ENCODE measurements at places on chromosomes 16 and 17.

DNA sequence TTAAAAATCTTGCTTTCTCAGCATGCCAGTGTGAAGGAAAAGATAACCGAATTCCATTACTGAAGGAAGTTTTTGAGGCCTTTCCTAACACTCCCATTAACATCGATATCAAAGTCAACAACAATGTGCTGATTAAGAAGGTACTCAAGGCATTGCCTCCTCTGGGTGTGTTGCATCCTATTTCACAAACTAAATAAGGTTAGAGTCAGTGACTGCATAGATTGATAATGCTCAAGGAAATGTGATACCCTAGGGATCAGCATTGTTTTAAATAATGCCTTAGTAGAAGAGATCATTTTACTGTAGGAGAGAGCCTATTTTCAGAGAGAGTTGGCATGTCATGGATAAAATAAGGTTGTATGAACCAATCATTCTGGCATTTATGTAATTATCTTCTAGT, 36.8 kb downstream of the GDPD1 start:
- DNase-seq: no peak

DNA sequence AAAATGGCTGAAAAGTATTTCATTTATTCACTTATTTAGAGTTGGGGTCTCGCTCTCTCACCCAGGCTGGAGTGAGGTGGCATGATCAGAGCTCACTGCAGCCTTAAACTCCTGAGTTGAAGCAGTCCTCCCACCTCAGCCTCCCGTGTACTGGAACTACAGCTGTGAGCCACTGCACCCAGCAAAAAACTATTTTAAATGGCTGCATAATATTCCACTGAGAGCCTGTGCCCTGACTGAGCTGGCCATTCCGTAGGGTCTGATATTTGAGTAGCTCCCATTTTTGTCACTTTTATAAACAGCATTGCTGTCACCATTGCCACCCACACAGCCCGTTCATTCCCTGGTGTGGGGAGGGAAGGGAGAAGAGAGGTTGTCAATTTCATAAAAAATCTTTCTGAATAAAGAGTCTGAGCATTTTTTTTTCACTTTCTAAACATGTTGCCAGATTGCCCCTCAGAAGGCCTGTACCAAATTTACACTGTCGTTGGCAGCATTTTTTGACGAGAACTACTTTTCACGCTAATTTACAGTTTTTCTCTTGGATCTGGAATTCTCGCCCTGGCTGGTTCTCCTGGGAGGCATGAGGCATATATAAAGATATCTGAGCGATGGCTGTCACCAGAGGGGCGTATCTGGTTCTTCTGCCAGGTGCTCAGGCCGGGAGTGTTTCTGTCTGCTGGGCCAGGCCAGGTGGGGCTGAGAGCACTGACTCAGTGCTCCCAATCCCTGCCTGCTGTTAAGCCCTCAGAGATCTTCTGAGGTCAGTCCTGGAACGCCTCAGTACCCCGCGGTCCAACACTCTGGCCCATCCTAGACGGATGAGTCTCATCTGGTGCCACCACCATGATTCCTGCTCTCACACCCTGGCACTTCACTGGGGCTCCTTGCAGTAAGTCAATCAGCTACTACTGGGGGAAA, 7.2 kb upstream of the KIFC3 start:
- no peak for DNase-seq

DNA sequence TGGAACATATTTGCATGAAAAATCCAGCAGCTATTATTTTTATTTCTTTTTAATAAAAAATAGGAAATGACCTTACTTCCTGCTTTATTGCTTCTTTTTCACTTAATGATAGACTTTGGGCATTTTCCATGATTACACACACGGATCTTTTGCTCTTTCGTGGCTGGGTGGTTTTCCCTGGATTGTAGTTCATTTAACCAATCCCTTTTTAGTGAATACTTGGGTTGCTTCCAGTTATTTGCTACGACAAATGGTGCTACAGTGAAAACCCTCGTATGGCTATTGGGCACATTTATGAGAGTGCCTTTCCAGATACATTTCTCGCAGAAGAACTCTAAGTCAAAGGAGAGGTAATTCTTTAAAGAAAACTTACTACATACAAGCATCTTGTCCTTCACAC, 38.6 kb downstream of the FOXL1 start:
- DNase-seq: no peak

GRCh38 chr16:86122681-86123342, 223.8 kb downstream of the IRF8 start:
- DNase-seq: no peak

DNA sequence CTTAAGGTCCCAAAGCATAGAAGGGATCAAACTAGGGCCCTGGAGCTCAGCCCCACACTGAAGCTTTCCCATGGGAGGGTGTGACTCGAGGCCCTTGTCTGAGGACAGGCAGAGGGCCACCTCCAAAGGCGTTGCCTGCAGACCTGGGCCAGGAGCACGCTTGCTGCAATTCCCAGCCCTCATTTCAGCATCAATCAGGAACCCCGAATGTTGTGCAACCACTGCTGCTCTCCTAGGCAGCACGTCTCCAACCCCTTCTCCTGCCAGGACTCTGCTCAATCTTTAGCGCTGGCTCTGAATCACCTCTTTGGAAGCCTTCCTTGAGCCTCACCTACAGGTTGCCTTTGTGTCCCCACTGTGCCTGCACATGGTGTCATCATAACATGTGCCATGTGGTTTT, 14.0 kb upstream of the ATP2C2 start:
- no peak for DNase-seq

GRCh38 chr16:67302970-67303369, 23.6 kb downstream of the KCTD19 start:
- DNase-seq: no peak

DNA sequence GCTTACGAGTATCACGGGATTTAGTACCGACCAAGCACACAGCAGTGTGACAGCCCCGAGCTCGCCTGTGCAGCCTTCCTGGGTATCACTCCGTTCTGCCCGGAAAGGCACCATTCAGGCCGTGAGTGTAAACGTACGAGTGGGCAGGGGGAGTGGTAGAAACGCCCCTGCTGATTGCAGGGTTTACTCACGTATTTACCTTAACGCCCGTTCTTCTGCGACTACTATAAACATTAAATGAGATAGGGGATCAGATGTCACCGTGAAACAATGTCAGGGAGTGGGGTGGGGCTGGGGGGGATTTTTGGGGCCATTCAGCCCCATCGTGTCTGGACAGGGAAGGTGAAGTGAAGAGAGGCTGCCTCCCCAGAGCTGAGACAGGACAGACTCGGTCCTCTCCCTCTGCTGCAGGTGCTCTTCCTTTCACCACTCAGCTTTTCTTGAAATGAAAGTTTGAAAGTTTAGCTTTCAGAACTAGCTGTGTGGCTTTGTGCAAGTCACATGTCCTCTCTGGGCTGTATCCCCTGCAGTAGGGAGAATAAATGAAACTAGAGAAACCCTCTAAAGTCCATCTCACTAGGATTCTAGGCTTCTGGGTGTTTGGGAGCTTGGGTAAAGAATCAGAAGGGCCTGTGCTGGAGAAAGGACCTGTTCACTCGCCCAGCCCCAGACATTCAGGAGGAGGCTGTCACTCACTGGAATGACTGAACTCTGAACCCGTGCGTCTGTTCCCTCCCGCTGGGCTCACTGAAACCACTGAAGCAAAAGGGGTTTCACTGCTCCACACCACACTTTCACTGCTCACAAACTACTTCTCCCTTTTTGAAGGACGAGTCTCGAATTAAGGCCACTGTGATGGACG, 66.7 kb downstream of the RPA1 start:
- DNase-seq: no peak

- no peak for DNase-seq
Observed at GRCh38 chr17:63772801-63773271, 561 bp downstream of the CCDC47 start.

DNA sequence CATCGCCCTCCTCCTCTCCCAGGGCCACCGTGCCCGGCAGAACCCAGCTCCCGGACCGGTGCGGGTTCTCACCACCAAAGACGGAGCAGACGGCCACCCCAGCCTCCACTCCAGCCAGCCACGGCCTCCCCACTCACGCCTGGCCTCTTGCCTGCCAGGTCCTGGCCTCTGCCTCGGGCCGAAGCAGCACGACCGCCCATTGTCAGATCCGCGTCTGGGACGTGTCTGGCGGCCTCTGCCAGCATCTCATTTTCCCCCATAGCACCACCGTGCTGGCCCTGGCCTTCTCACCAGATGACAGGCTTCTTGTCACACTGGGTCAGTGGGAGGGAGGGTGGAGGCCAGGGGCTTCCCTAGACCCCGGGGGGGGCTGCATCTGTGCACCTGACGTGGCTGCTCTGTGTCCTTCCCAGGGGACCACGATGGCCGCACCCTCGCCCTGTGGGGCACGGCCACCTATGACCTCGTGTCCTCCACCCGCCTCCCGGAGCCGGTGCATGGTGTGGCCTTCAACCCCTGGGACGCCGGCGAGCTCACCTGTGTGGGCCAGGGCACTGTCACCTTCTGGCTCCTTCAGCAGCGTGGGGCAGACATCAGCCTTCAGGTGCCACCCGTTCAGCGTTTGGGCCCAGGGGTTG, 6.6 kb upstream of the RHOT2 start:
- no peak for DNase-seq
